ENCODE measurements at places on chromosomes 1 and 21.

GRCh38 chr1:19055001-19055400 lies 98.5 kb upstream of the IFFO2 start:
- no peak for DNase-seq

GRCh38 chr21:45335761-45336534 lies 48.3 kb upstream of the POFUT2 start:
- no peak for DNase-seq

DNA sequence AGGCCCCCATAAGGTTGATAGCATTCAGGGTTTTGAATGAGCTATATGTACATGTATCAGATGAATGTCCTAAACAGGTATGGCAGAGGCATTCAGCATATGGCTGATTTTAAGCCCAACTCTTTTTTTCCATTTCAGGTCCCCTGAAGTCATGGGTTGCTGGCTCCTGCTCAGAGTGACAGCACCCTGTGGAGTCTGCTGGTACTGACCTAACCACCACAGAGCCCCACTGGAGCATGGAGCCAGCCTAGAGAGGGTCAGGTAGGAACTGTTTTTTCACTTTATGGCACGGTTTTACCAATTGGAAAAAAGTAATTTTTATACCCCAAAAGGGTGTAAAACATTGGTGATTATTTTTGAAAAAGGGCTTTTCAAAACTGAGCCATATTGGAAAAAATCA lies 82.5 kb upstream of the MPC2 start:
- no peak for DNase-seq

- no peak for DNase-seq
Measured at GRCh38 chr1:200973937-200974657, 49.4 kb downstream of the KIF21B start.

DNA sequence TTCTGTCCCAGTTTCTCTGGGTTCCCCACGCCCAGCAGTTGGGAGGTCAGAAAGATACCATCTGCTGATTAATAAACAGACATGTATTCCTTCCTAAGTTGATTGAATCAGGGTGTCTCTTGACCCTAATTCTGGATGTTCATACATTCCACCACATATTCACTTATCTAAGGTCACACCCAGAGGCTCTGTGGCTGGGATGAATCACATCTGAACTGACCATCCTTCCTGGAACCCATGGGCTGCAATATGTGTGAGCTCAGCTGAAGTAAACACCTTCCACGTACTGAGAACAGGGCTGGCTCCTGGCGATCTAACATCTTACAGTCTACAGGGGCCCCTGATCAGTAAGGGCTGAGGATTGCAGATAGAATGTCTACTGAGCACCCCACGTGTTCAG lies 20.5 kb upstream of the TRABD2B start:
- DNase-seq: no peak

Data from T-helper 9 cell (primary cell).